ENCODE measurements at places on chromosomes 2 and 18.

GRCh38 chr2:186307871-186308270 lies 178.2 kb upstream of the ZC3H15 start:
- DNase-seq, result no peak

- DNase-seq, result no peak
Observed at GRCh38 chr2:24121469-24121868, 1.7 kb downstream of the PFN4 start.

DNA sequence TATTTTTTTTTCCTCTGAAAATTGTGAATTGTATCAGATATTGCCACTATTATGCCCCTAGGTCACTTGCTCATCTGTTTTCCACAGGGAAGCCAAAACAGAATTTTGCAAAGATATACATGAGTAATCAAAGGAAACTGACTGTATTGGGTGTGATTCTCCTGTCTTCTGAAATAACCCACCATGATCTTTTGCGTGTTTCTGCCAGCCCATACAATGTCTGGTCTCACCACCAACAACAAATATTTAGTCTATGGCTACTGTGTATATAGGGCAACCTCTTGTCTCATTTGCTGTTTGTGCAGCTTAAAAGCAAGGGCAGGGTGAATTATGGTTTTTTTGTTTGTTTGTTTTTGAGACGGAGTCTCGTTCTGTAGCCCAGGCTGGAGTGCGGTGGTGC lies 26.5 kb downstream of the EPAS1 start:
- no peak for DNase-seq

DNA sequence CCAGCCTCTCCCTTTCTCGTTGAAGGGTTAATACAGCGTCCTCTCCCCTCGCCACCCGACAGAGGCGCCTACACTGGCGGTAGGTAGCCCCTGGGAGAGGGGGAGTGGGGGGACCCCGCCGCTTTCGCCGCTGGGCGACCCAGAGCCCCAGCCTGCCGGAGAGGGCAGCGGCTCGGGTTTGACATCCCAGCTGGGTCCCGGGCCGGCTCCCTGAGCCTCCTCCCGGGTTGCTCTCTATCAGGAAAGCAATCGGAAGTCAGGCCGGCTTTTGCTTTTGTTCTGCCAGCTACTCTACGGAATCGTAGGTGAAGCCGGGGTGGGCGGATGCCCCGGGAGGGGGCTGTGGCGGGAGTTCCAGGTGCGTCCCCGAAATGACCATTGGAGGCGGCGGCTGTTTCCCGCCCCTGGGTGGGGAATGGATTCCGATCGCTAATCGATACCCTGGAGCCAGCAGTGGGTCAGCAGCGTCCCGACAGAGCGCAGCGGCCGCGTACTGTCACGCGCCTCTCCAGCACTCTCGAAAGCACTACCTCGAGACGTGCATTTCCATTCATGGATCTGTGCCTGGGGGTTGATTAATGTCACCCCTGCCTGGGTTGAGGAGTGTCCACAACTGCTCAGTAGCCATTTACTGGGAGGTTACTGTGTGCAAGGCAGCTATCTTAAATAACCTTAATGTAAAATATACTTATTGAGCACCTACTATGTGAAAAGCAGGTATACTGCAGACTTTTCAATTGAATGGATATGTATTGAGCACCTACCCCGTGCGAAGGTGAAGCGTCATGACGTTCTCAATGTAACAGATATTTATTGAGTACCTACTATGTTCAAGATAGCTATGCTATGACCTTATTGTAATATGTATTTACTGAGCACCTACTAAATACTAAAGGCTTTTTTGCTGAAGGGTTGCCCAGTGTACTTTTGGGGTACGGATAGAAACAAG lies 1.1 kb downstream of the MAPK4 start:
- peak; percentile 19 for DNase-seq

GRCh38 chr2:7191932-7192331 lies 274.7 kb downstream of the RNF144A start:
- DNase-seq, result no peak

- no peak for DNase-seq
Observed at GRCh38 chr2:39620067-39620466, 45.6 kb upstream of the TMEM178A start.

DNA sequence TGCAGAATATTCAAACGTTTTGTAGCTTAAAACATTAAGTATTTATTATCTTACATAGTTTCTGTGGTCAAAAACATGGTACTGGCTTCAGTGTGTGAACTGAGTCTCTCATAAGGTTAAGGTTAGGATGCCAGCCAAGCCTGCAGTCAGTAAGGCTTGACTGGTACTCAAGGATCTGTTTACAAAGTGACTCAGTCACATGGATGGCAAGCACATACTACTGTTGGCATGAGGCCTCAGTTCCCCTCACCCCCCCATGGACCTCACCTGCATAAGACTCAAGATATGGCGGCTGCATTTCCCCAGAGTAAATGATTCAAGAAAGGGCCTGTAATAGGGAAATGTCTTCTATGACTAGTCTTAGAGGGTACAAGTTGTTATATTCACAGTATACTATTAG lies 1167.5 kb downstream of the DPP10 start:
- DNase-seq, result no peak

DNA sequence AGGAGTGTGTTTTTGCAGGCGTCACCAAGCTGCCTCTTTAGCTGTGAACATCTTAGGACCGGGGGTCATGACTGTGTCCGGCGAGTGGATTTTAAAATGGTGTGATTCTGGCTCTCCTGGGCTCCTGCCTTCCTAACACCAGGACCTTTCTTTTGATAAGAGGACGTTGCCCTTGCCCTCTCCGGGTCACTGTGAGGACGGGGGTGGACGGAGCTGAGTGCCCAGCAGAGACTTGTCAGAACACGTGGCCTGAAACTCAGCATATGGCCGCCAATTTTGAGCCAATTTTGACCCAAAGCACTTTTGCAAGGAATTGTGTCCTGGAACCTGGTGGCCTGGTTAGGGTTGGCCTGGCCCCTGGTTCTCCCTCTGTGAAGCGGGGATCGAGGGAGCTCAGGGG lies 40.2 kb downstream of the RTP5 start:
- DNase-seq, result no peak

- DNase-seq, result no peak
Observed at GRCh38 chr18:44764863-44765262, 84.2 kb downstream of the SETBP1 start.

DNA sequence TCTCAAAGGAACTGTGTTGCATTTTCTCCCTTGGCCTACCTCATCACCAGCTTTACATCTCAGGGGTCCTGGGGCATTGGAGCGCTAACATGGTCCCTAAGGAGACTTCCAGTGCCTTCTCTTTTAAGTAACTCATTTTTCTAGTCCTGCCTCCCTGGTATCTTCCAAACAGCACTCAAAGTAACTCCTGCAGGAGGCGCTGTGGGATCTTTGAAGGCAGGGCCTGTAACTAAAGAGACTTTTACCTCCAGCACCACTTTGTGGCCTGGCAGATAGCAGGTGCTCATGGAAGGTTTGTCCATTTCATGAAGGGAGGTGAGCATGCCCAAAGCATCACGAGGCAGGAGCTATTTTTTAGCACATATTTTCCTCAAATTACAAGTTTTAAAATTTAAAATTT lies 411.0 kb upstream of the GYPC start:
- DNase-seq, result peak; percentile 9

- no peak for DNase-seq
Observed at GRCh38 chr2:8212239-8212638, 469.6 kb upstream of the ID2 start.

DNA sequence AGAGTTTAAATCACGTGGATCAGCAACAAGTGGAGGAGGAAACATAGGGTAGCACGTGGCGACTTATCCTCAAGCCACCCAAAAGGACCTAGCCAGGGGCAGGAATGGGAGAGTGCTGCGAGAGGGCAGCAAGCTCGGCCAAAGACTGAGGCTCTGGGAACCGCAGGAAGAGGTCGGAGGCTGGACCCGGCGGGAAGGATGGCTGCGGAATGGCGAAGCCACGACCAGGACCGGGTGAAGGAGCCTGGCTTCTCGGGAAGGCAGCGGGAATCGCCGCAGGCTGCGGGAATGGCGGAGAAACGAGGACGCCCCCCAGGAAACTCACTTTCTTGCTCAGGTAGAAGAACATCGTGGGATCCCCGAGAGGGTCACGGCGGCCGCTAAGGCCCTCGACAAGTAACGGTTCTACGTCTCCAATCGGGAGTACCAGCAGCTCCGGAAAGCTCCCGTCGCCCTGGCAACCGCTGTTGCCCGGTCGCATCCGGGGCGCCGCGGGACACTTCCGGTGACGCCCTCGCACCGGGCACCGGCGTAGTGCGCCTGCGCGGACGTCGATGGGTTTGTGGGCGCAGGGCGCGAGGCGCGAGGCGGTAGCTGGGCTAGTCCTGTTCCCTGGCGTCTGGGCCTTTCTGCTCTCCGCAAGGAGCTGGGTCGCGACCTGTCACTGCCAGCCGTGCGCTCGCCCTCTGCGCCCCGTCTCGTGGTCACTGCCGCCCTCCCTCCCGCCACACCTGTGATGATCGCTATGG lies at the start of gene WDR35:
Gene WDR35 (minus strand): TSS at position 439 of the 749 bp plus-strand sequence. CDS start 90 bp downstream, at position 349.
- peak; percentile 92 for DNase-seq

- no peak for DNase-seq
Observed at GRCh38 chr18:43484710-43485109, 207.4 kb upstream of the SYT4 start.

DNA sequence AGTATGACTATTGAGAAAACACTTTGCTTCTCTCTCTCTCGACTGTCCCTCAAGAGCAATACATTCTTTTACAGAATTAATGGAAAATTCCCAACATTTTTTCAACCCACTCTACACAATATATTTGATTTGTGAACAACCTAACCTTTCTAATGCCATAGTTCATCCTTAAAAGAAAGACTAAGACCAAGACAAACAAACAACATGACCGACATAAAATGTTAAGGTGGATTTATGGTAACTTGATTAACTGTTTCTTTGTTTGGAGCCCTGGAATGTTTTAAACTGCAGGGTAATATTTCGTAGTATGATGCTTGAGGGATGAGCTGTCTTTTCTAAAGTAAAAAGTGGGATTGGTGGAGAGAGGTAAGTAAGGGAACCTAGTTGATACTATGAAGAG lies 738.2 kb downstream of the MBD2 start:
- no peak for DNase-seq

DNA sequence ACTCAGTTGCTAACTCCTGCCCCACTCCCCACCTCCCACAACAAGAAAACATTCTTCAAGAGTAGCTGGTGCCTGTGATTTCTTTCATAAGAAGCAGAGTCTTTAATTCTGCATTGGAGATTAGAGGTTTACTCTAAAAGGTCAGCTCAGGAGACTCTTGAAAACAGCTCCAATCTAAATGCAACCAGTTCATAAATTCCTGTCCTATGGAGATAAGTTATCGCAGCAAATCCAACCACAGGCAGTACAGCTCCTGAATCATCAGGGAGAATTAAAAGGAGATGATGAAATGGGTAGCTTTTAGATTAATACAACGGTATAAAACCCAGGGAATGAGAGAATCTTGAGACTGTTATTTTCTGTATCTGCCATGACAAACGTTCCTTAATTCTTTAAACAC lies 130.7 kb downstream of the SOCS6 start:
- DNase-seq, result no peak

DNA sequence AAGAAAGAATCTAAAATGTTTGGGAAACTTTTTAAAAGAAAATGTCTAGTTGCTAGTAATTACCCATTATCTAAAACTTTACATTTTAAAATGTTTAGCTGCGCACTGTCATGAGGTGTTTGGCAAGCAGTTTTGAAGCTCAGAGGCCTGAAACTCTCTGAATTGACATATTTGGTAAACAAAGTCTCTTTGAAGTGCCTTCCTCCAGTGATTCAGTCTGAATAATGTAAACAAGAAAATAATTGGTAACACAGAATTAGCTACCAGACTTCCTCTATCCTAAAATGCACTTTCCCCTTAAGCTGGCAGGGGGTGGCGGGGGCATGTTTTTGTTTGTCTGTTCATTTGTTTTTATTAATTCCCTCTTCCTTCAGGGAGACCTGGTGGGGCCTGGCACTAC lies 61.4 kb downstream of the WDR75 start:
- DNase-seq, result no peak

- no peak for DNase-seq
Observed at GRCh38 chr2:69214898-69215297, 172.1 kb downstream of the GFPT1 start.

GRCh38 chr18:394987-395362 lies 105.5 kb downstream of the COLEC12 start:
- no peak for DNase-seq

DNA sequence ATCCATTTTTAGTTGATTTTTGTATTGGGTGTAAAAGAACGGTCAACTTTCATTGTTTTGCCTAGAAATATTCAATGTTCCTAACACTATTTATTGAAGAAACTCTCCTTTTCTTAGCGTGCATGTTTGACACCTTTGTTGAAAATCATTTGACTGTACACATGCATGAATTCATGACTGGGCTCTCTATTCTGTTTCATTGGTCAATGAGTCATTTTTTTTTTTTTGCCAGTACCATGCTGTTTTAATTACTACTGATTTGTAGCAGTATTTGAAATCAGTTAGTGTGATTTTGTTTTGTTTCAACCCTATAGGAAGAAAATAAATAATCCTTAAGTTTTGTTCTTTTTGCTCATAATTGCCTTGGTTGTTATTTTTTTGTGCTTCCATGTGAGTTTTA lies 828.7 kb downstream of the SUCLG1 start:
- DNase-seq, result no peak

DNA sequence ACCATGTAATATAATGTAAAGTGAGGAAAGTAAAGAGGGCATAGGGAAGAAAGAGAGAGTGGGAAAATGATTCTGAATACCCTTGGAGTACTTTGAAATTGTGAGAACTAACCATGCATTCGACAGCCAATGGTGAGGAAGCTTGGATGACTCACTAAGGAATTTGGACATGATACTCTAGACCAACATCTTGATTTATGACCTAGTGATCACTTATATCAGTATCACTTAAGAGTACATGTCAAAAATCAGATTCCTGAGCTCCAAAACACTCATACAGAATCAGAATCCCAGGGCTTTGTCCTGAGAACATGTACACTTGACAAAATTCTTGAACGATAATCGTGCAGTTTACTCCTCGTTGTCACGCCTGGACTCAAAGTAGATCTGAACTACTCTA lies 1899.8 kb upstream of the PIK3C3 start:
- DNase-seq, result no peak

DNA sequence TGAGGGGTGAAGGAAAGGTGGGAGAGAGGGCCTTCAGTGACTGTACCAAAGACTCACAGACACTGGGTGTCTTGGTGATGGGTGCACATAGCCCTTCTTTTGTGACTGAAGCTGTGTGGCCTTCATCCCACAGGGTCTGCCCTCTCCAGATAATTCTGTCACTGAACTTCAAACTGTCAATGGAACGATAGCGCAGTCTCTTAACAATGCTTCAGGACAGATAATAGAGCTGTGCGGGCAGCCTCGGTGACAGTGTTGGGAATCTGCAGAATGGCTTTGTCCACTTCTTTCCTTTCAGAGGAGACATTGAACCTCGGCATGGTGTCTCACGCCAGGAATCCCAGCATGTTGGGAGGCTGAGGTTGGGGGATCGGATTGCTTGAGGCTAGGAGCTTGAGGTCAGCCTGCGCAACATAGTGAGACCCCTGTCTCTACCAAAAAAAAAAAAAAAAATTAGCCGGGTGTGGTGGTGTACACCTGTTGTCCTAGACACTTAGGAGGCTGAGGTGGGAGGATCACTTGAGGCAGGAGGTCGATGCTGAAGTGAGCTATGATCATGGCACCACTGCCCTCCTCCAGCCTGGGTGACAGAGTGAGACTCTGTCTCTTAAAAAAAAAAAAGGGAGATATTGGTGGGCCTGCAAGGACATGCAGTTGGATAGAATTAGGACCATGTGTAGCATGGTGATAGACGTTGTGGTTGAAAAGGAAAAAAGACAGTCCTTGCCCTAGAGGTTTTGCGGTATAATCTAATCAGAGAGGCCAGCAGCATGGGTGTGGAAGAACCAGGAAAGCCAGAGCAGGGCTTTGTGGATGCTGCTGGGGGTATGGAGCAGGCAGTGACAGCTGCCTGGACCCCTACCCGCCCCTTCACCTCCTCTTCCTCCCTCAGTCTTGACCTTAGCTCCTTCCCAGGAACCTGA lies 91.4 kb downstream of the LDLRAD4 start:
- DNase-seq, result no peak

Measured in GM12891 (cell line).